NCI-H1048 (cell line): ENCODE measurements at places on chromosomes 12 and 14.

GRCh38 chr12:121130866-121131373 lies 1.8 kb upstream of the P2RX7 start:
- no peak for DNase-seq

- no peak for DNase-seq
Observed at GRCh38 chr14:23045419-23046357, 3.7 kb downstream of the PSMB11 start.

- DNase-seq, result no peak
Observed at GRCh38 chr14:99728231-99728920, 44.3 kb downstream of the CYP46A1 start.

DNA sequence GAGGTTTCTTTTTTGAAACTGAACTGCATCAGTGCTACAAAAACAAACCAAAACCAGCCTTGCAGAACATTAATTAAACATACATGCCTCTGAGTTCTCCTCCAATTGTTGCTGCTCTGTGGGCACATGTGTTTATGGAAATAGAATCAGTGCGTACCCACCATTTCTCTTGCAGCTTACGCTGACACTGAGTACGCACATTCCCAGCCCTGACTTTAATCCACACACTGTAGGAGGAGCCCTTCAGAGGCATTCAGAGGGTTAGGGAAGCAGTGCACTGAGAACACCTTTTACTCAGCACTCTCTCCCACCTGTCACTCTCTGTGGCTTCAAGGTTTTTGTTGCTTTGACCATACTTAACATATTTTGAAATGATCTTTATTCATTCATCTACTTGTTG lies 250.5 kb upstream of the PWP1 start:
- DNase-seq, result no peak

GRCh38 chr12:110717037-110717436 lies 25.7 kb downstream of the PPP1CC start:
- no peak for DNase-seq

DNA sequence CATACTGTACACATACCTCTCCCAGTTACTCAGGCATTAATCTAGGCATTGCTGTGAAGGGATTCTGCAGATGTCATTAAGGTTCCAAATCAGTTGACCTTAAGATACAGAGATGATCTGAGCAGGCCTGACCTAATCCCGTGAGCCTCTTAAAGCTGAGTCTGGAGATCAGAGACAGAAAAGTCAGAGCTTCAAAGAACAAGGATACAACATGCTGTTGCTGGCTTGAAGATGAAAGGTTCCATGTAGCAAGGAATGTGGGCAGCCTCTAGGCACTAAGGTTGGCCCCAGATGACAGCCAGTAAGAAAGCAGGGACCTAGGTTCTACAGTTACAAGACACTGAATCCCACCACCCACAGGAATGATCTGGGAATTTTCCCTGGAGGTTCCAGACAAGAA lies 81.1 kb downstream of the MAP1LC3B2 start:
- DNase-seq, result no peak

DNA sequence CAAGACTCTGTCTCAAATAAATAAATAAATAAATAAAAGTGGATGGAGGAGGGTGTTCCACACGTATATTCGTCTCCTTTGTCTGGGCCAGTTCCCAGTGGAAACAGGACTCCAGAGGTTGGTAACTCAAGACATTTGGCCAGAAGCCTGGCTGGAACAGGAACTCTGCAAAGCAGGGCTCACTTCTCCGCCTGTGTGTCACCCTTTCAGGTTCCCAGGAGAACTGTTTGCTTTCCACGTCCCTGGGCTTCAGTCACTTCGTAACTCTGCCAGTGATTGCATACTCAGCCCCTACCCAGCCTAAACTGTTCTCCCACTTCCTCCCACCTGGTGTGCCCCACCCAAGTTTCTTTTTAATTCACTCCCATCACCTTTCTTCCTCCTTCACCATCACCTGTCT lies 7.0 kb upstream of the UBE2N start:
- DNase-seq, result no peak

GRCh38 chr12:65603438-65604351 lies 220.6 kb upstream of the HMGA2 start:
- DNase-seq, result no peak

GRCh38 chr12:13957576-13957975 lies 23.8 kb downstream of the GRIN2B start:
- DNase-seq, result no peak

- DNase-seq, result no peak
Observed at GRCh38 chr14:80768646-80769045, 172.9 kb downstream of the CEP128 start.

DNA sequence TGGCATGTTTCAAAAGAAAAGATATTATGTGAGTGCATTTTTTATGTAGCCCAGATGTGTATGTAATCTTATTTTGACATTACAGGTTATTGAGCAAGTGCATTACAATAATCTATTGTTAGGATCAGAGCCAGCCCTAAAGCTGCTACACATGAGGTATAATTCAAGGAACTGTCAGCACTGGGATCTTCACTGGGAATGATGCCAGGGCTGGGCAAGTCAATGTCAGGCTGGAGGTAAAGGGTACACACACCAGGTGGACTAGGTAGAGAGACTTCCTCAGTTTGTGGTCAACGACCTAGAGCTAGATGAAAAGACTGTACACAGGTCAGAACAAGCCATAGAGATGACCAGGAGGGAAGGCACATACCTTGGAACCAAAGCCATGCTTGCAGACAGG lies 15.4 kb downstream of the TRIM9 start:
- DNase-seq, result no peak

DNA sequence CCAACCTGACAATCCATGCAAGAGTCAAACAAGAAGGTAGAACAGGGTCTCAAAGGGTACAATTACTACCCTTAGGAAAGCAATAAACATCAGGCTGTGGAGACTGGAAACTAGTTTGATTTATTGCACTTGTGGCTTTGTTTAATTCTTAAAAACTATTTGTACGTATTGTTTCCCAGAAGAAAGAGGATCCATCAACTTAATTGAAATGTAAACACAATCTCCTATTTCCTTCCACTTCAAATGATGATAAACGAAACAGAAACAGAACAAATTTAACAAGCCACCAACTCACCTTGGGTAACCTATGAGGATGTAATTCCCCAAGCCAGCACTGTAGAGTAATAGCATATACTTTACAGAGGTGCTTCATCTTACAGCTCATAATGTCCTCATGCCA lies 8.0 kb downstream of the STXBP6 start:
- DNase-seq, result no peak

DNA sequence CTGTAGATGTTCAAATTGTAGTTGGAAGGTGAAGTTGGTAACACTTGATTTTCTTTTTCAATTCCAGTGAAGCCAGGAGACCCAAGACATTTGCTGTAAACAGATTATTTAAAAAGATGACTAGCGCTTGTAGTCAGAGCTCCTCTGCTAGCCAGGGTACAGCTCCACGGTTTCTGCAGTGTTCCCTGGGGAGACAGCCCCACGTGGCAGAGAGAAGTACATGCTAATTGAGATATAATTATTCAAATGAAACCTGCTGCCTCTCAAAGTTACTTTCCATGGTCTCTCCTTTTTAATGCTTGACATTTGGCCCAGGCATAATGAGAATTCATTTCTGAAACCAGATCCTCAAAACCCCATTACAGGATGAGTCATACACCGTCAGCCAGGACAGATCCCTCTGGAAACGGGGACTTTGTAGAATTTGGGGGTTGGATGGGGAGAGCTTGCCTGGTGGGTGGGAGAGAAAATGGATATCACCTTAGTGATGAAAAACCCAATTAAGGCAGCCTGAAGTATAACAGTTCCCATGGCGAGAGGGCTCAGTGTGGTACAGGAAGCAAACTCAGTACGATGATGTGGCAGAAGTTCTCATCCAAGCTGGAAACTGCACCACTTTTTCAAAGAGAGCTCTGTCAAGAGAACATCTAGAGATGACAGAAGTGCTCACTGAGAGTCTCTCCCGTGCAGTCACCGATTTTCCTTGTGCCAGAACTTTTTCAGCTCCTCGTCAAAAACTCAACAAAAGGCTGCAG lies 637.7 kb upstream of the TMEM132C start:
- DNase-seq, result no peak

DNA sequence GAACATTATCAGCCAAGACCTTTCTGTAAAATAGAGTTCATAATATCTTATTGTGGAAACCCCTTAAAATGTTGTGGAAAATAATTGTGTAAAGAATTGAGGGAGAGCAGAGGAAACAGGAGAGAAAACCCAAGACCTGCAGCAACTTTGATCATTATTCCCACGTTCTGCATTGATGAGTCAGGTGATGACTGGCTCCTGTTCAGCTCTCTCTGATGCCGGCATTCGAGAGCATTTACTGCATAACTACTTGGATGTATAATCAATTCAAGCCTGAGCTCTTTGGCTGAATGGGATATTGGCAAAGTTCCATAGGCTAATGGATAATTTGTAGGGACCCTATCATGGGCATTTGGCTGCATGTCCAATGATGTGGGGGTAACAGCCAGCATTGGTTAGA lies 176.3 kb upstream of the ARID2 start:
- DNase-seq, result no peak

- no peak for DNase-seq
Observed at GRCh38 chr14:94472842-94473241, 3.2 kb downstream of the SERPINA9 start.

DNA sequence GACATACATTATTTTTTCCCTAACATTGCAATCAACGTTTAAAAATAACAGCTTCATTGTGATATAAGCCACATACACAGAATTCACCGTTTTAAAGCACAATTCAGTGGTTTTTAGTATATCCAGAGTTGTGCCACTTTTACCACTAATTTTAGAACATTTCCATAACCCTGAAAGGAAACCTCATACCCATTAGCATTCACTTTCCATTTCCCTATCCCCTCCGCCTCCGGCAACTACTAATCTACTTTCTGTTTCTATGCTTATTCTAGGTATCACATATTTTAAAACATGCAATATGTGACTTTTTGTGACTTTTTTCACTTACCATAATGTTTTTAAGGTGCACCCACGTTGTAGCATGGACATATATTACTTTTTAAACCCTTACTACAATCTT lies 55.6 kb upstream of the ISM2 start:
- DNase-seq, result no peak

DNA sequence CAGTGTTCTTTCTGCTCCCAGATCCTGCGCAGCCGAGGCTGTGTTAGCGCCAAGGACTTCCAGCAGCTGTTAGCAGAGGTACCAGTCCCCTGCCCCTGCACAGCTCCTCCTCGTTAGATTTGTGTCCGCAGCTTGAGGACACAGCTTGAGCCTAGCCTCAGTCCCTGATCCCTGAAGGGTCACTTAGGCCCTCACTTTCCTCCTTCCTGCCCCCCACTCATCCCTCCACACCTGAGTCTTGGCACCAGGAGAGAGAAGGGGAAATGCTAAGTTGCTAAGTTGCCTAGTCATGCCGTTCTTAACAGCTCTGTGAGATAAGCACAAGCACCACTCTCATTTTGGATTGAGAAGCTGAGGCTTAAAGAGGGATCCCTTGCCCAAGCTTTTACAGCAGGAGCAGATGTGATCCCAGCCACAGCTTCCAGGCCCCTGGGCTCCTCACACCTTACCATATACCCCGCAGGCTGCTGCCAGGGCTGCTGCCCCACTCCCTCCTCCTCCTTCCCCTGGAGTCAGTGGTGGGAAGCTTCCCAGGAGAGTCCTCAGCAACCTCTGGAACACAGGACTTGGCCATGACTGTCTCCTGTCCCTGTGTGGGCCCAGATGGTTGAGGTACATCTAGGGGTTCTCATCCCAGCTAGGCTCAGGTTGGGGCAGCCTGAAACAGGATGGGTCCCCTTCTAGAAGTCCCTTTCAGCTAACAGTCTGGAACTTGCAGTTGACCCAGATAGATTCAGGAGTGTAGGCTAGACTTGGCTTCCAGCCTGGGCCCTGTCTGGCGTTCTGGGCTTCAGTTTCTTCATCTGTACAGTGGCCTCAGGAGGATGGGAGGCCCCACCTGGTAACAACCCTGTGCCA lies 975 bp downstream of the OGFOD2 start:
- no peak for DNase-seq

- DNase-seq, result no peak
Observed at GRCh38 chr14:104282332-104283196, 144.2 kb downstream of the KIF26A start.

- no peak for DNase-seq
Observed at GRCh38 chr14:76755610-76756370, 5.5 kb upstream of the VASH1 start.

GRCh38 chr12:54356228-54356627 lies 8.1 kb downstream of the GPR84 start:
- DNase-seq, result no peak

DNA sequence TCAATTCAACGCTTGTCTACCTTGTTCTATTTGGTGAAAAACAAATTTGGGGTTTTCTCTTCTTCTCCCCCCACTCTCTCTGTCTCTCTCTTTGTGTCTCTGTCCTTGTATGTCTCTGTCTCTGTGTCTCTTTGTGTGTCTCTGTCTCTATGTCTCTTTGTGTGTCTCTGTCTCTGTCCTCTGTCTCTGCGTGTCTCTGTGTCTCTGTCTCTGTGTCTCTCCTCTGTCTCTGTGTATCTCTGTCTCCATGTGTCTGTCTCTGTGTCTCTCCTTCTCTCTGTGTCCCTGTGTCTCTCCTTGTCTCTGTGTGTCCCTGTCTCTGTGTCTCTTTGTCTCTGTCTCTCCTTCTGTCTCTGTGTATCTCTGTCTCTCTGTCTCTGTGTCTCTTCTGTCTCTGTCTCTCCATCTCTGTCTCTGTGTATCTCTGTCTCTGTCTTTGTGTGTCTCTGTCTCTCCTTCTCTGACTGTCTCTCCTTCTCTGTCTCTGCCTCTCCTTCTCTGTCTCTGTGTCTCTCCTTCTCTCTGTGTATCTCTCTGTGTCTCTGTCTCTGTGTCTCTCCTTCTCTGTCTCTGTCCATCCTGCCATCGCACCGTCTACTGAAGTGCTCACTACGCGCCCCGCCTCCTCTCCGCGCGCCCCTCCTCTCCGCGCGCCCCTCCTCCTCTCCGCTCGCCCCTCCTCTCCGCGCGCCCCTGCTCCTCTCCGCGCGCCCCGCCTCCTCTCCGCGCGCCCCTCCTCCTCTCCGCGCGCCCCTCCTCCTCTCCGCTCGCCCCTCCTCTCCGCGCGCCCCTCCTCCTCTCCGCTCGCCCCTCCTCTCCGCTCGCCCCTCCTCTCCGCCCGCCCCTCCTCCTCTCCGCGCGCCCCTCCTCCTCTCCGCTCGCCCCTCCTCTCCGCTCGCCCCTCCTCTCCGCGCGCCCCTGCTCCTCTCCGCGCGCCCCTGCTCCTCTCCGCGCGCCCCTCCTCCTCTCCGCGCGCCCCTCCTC lies 12.8 kb downstream of the LRCOL1 start:
- DNase-seq, result no peak

DNA sequence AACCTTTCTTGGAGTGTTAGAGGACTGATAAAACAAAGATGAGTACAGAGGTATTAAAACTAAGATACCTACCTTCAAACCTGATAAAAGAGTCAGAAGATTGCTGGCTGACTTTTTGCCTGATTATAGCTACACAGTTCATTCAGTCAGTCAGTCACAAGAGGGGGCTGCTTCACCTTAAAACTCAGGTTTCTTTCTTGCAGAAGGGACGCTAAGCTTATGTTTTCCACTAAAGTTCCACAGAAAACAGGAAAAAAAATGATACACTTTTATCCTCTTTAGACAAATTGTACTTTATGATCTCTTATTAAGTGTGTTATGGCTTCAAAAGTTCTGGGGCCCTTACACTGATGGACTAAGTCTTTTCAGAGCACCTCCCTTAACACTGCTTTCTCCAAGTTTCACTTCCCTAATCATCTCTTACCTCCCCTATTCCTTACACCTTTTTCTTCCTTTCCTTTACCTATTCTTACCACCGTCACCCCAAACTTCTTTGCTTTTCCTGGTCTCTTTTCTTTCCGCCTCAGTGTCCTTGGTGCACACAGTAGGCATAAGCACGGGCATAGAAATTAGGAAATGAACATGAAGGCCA lies 448.7 kb upstream of the OR4E1 start:
- no peak for DNase-seq

- DNase-seq, result no peak
Observed at GRCh38 chr12:131011165-131012079, 57.7 kb downstream of the ADGRD1 start.

GRCh38 chr14:59199205-59199604 lies 10.7 kb downstream of the DAAM1 start:
- no peak for DNase-seq
